Right hindlimb (tissue), 1 donor: ENCODE measurements at places on chromosomes 16 and 17.

- DNase-seq: no peak
These were observed 140.9 kb downstream of the MRTFB start for GRCh38 chr16:14211856-14212543.

- DNase-seq: no peak
These were observed 87.4 kb downstream of the RBFOX1 start for GRCh38 chr16:7420079-7420478.

GRCh38 chr17:31491376-31492131, 100.1 kb downstream of the RAB11FIP4 start:
- DNase-seq: no peak

GRCh38 chr17:36545077-36545464, 352 bp downstream of the GGNBP2 start:
- no peak for DNase-seq

GRCh38 chr17:57255776-57256681, at the start of gene MSI2:
Gene MSI2, plus strand, starts transcription at chr17:57256523. Its CDS starts 220 bp downstream, at chr17:57256743.
- peak; percentile 92 for DNase-seq

- DNase-seq: peak; percentile 47
These were observed 8.8 kb upstream of the FASN start for GRCh38 chr17:82106688-82107305.

DNA sequence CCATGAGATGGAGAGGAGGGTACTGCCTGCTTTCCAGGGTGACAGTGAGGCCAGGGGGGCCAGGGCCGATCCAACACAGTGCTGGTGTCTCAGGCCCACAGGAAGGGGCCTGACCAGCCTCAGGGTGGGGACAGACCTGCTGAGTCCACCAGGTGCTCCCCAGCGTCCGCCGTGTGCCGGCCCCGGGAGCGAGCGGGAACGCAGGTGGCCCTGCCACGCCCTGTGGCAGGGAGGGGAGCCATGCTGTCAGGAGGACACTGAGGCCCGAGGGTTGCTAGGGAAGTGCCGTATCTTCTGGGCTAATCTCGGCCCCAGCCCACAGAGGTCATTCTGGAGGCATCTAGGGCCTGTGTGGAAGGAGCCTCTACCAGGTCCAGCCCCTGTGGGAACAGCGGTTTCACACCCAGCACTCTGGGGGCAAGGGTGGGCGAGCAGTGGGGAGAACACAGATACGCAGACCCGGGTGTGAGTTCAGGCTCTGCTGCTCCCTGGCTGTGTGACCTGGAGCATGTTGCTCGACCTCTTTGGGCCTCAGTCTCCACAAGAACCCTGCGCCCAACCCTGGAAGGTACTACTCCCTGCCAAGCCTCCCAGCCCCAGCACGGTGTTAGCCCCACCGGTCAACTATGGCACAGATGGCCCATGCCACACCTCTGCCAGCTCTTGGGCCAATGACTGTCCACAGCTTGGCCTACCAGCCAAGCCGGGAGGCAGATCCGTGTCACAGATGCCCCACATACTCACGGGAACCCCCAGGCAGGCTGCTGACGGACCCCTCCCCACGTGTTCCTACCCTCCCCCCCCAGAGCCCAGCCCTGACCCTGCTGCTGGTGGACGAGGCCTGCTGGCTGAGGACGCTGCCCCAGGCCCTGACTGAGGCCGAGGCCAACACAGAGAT, 43.9 kb upstream of the ZC3H18 start:
- DNase-seq: no peak

DNA sequence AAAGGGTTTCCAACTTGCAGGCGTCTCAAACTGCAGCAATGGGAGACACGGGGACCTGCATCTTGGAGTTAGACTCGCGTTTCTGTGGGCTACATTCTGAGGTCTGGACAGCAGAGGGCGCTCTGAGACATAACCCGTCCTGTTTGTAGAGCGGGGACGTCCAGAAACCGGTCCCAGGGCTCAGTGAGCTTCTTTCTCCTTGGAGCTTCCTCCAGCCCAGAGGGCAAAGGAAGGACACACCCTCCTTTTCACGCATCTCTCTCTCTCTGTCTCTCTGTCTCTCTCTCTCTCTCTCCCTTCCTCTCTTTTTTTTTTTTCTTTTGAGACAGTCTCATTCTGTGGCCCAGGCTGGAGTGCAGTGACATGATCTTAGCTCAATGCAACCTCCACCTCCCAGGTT, 19.8 kb downstream of the COX4I1 start:
- peak; percentile 69 for DNase-seq

DNA sequence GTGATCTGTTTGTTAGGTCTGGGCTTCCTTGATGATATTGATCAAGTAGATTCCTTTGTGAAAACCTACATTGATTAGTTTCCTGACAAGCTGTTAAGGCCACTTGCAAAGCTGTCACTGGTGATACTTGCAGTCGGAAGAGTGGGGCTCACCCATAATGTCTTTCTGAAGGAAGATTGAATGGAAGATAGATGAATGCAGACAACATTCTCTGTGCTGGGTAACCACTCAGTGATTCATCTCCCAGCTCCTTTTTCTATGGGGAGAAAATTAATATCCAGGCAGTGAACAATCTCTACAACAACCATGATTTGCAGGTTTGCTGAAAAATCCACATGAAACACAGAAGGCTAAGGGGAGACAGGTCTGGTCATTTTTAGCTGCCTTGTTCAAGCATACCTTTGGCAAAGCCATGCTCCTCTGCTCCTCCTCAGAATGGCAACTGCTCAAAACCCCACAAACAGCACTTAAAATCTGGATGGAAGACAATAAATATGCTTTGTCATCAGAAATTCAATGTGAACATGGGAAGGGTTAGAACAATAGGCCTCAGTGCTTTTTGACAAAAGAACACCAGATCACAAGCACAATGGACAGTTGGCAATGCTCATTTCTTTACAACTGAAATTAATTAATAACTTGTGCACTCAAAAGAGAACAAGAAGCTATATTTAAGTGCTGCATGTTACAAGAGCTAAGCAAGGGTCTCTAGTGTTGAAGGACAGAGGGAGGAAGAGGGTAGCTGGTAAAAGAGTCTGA, 495.4 kb downstream of the TOX3 start:
- DNase-seq: no peak

DNA sequence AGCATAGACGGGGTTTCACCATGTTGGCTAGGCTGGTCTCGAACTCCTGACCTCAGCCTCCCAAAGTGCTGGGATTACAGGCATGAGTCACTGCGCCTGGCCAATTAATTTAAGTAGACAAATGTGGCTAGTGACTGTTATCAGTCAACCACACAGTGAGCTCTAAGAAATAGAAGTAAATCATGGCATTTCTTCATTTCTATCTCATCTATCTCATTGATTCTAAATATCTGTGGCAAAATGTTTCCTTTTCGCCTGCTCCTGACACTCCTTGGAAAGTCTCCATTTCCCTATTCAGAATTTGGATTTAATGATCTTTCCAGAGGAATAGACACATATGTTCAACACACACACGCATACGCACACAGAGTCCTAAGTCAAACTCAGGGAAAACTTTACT, 81.3 kb downstream of the HIC1 start:
- DNase-seq: no peak

DNA sequence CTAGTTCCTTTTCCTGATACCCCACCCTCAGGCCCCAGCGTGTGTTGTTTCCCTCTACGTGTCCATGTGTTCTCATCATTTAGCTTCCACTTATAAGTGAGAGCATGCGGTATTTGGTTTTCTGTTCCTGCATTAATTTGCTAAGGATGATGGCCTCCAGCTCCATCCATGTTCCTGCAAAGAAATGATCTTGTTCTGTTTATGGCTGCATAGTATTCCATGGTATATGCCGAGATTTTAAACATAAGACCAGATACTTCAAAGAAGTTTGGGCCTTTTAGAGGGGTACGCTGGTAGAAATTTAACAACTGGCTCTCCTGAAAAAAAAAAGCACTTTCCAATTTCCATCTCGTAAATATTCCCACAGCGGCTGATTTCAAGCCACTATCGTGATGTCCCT, 59.8 kb downstream of the IRF8 start:
- DNase-seq: no peak

DNA sequence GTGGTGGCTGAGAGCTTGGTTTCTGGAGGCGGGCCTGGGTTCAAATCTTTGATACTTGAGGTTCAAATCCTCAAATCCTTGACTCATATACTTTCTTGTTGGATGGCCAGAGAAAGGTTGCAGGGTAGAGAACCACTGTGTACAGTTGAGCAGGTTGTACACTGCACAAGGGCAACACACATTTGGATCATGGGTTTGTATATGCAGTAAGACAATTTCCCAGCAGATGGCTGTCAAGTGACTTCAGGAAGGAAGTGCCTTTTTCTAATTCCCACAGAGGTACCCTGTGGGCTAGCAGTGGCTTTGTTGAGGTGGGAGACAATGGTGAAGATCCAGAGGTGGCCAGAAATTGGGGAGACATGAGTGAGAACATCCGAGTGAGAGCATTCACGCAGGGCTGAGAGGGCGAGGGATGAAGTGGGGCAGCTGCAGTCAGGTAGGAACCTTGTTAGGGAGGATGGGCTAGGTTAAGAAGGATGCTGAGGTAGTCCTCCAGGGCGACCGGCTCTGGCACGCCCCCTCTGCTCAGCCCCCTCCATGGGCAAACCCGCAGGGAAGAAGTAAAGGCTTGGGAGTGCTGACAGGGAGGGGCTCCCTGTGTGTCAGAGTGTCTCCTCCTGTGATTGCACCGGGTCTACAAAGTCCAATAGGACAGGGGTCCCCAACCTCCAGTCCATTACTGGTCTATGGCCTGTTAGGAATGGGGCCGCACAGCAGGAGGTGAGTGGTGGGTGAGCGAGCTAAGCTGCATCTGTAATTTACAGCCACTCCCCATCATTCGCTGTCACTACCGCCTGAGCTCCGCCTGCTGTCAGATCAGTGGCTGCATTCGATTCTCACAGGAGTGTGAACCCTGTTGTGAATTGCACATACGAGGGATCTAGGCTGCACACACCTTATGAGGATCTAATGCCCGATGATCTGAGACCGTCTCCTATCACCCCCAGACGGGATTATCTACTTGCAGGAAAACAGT, 2.7 kb downstream of the C16orf89 start:
- no peak for DNase-seq

DNA sequence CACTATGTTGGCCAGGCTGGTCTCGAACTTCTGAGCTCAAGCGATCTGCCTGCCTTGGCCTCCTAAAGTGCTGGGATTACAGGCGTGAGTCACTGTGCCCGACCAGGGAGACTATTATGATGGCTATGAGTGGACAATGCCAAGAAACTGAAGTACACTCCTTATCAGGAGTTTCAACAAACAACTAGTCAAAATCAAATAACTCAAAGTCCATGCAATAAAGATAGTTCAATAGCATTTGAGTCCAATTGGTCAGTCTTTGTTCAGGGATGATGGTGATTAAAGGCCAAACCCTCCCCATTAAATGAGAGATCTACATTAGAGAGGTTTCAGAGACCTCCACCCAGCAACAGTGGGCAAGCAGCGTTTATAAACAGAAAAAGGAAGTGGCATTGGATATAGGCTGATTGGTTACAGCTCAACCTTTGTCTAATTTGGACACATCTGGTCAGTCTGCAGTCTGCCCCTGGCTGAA, 8.0 kb downstream of the CHST5 start:
- no peak for DNase-seq

DNA sequence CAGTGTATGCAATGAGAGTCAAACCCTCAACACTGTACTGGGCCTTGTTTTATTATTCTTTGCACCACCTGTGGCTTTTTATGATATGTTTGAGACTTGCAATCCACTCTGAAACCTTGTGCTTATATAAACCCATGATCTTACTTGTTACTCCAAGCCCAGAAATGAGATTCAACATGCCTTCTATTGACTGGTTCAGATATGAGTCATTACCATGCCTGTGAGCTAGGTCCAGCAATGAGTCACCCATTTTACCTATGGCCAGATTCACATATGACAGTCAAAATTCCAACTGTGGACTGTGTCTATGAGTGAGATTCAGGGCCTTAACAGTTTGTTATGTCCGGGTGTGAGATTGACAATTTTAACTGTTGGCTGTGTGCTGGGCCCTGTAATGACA, 1846.1 kb downstream of the TP53TG3F start:
- DNase-seq: no peak

- no peak for DNase-seq
These were observed 43.9 kb downstream of the MEAK7 start for GRCh38 chr16:84460406-84461028.

- no peak for DNase-seq
These were observed 33.7 kb downstream of the PEMT start for GRCh38 chr17:17557796-17558195.

DNA sequence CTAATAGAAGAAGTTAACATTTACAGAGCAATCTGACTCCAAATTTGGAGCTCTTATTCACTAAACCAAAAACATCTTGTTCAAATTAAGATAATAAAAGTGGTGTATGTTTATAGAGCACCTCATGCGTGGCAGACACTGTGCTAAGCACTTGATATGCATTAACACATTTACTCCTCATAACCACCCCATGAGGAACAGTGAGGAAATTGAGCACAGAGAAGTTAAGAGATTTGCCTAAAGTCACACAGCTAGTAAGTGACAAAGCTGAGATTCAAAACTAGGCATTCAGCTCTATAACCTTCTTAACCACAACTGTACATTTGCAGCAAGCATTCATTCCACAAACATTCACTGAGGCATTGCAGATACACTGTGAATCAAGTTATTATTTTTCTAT, 94.0 kb downstream of the VAT1L start:
- no peak for DNase-seq

DNA sequence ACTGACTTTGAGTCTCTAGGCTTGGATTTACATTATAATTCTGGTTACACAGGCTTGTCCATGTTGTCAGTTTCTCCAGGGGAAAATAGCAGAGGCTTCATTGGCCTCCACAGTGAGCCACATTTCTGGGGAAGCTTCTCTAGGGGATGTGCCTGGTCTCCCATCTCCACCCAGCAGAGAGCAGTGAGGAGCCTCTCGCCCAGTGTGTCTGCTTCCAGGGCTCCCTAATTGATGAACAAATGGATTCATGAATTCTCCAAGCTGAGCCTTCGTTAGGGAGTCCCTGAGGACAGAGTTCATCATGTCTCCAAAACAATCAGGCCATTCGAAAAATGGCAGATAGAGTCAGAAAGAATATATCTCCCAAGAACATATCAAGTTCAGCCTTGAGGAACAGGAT, 162.4 kb upstream of the TOX3 start:
- no peak for DNase-seq

DNA sequence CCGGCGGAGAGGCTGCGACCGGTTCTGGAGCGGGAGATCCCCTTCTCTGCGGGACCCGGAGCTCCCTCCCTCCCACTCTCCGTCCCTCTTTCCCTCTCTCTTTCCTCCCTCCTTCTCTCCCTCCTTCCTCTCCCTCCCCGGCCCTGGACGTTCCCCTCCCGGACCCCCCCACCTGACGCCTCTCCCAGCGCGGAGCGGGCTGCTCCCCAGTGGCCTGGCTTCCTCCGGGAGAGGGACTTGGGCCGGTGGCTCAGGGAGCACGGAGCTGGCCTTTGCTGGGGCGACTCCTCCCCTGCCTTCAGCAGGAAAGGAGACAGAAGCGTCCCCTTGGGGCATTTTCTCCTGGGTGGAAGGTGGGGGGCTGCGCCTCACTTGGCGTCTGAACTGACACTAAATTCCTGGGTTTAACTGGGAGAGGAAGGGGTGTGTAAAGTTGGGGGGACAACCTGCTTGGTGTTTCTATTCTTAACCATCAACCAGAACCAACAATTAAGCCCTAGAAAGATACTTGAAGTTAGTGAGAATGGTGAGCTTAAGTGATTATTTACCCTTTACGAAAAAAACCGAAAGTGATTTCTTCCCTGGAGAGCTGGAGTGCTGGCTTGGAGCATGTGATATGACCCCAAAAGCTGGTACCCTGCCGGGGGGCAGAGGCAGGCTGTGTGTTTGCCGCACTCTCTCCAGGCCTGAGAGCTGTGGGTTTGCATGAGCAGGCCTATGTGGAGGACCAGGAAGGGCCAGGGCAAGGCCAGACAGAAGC, 775 bp downstream of the SPIRE2 start:
- DNase-seq: no peak
